ENCODE measurements at places on chromosomes 3 and 15.

GRCh38 chr3:111676211-111677006 is 81.3 kb upstream of the ZBED2 start:
- no peak for DNase-seq

- no peak for DNase-seq
Measured at GRCh38 chr3:147390589-147391569, 15.5 kb downstream of the ZIC4 start.

- DNase-seq, result no peak
Measured at GRCh38 chr3:175593331-175593730, 734.2 kb downstream of the NAALADL2 start.

DNA sequence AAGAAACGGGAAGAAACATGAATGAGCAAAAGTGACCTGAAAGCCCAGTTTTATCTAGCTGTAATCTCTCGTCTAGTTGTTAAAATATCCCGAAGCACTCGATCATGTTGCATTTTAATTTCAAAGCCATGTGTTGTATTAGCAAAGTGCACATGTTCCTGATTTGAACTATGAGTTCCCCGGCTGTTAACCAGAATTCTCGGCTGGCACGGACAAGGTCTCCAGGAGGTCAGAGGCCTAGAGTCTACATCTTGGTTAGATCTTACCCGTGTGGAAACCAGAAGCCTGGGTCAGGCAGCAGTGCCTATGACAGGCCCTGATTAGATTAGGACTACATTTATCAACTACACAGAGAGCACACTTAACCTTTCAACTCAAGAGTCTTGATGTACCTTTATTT is 195.8 kb downstream of the CDIN1 start:
- DNase-seq, result no peak

- no peak for DNase-seq
Measured at GRCh38 chr3:135456108-135456790, 509.3 kb upstream of the PPP2R3A start.

- no peak for DNase-seq
Measured at GRCh38 chr3:128455116-128455515, 11.6 kb downstream of the DNAJB8 start.

- no peak for DNase-seq
Measured at GRCh38 chr3:183517607-183518006, 37.9 kb downstream of the KLHL6 start.

GRCh38 chr3:10758304-10759037 is 57.6 kb upstream of the SLC6A11 start:
- DNase-seq, result no peak

- DNase-seq, result no peak
Measured at GRCh38 chr3:141840737-141841544, 35.5 kb upstream of the ATP1B3 start.
